GF-D8 (cell line): ENCODE measurements at places on chromosomes 4 and X.

DNA sequence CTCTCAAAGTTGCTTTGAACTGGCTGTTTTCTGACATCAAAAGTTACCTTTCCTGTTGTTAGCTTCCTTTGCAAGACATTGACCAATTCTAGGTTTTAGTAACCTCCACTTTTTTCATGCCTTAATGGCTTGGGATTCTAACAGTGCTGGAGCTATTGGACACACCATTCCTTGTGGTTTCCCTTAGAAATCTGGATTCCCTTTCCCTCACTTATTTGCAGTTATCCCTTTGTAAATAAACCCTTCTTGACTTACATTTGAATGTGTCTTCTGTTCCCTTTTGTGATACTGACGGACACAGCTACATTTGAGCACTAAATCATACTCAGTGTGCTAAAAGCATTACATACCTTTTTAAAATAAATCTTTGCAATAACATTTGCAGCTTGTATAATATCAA is 1927.6 kb upstream of the IGFBP7 start:
- no peak for DNase-seq

DNA sequence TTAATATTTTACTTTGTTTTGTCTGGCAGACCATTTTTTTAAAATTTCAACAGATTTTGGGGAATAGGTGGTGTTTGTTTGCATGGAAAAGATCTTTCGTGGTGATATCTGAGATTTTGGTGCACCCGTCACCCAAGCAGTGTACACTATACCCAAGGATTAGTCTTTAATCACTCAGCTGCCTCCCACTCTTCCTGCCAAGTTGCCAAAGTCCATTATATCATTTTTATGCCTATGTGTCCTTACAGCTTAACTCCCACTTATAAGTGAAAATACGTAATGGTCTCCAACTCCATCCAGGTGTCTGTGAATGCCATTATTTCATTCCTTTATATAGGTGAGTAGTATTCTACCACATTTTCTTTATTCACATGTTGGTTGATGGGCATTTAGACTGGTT is 281.7 kb upstream of the GK2 start:
- no peak for DNase-seq

GRCh38 chrX:71532078-71532752 is 689 bp upstream of the OGT start:
- DNase-seq, result peak; percentile 51

DNA sequence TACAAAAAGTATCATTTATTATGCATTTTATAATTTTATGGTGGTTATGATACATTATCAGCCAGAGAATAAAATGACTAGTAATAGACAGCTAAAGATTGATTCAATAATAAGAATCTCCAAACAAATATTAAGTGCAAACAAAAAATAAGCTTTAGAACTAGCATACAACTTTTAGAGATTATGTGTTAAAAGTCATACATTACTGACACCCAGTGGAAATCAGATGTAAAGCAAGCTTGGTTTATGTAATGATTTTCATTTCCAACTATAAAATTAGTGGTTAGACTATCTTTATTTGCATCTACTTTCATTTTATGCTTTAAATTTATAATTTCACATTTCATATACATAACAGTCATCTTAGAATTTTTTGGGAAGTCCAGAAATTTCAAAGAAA is 57.7 kb downstream of the IL13RA2 start:
- no peak for DNase-seq
